RPMI7951 (cell line): ENCODE measurements at places on chromosomes 7 and 10. TPM values are rescaled to one million over a fixed set of nuclear protein-coding genes. Genes with fewer than 3 reads are reported as not detected.

Gene DLX6
- total RNA-seq, result 0.20 and 1.2 TPM in 2 replicates

Gene METTL27
- total RNA-seq, result 0.12 and 0.29 TPM in 2 replicates

Gene CCDC172
- total RNA-seq, result not detected in 2 replicates

Gene MINPP1
- 36.6 and 38.4 TPM in 2 replicates for total RNA-seq

Gene AKR1C8
- not detected in 2 replicates for total RNA-seq

Gene HUS1
- total RNA-seq, result 22.0 and 33.9 TPM in 2 replicates

- no peak for DNase-seq
Observed at GRCh38 chr10:70692043-70692603, 19.8 kb downstream of the ADAMTS14 start.

GRCh38 chr7:1227814-1228544 lies 4.7 kb upstream of the UNCX start:
- no peak for DNase-seq

GRCh38 chr10:113899952-113900598 lies 45.6 kb downstream of the NHLRC2 start:
- DNase-seq, result no peak

DNA sequence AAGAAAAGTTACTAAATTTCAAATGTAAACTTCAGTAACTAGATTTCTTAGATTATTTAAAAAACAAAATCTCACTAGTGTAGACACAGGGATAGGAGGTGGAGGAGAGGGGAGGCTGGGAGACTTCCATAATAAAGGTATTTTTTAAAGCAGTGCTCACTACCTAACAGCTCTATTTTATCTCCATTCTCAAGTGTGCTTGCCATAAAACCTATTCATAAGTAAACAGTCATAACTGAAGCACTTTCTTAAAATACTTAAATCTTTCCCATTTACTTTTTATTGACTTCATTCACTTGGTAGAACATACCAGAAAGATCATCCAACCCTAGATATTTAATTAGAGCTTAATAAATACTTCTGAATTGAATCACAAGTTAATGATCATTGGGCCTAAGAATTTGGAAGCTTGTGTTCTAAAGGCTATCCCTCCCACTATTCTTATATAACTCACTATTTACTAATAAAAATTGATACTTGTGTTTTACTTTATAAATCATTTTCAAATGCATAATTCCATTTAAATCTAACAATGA lies 107.4 kb downstream of the SNX13 start:
- no peak for DNase-seq

GRCh38 chr7:100785878-100786277 lies 41.4 kb downstream of the EPHB4 start:
- DNase-seq, result no peak
